ENCODE measurements at places on chromosomes 2 and 18.
A peak's percentile ranks its signal among the peaks of the same experiment; 100 is the strongest.

GRCh38 chr2:219625179-219625578 lies 2.3 kb upstream of the SLC4A3 start:
- no peak for DNase-seq

DNA sequence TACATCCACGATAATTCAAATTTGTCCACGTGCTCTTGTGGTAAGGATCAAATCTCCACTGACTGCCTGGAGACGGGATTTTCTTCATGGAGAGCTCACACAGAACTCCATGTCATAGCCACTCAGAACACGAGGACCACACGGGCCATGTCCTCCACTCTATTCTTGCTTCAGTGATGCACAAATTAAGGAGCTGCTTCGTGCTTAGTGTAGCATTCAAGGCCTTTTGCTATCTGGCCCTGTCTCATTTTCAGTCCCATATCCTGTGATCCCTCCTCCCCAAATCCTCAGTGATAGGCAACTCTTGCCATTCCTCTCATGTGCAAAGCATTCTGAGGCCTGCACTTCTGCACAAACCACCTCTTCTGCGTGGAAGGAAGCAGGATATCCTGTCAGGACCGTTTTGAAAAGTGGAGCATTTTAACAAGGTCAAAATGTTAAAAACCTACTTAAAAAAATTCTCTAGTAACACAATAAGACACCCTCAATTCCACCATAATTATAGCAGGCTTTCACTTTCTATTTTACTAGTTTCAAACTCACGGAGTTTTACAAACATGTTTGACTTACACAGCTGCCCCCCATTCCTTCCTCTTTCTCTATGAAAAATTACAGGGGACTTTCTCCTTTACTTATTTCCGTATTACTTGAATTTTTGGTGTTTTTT lies 35.2 kb downstream of the ST3GAL5 start:
- no peak for DNase-seq

- DNase-seq, result peak; percentile 75
Observed at GRCh38 chr2:3430172-3430571, 50.7 kb downstream of the TRAPPC12 start.

GRCh38 chr2:164843346-164843911 lies 1.8 kb upstream of the COBLL1 start:
- DNase-seq, result peak; percentile 12

Measured in fibroblast of mammary gland (primary cell).